Foreskin melanocyte (primary cell): ENCODE measurements at places on chromosomes 16 and 17.

GRCh38 chr16:86306011-86306644 lies 204.2 kb upstream of the FOXF1 start:
- DNase-seq = no peak

GRCh38 chr17:7515911-7516610 lies 31.9 kb downstream of the POLR2A start:
- DNase-seq = no peak

DNA sequence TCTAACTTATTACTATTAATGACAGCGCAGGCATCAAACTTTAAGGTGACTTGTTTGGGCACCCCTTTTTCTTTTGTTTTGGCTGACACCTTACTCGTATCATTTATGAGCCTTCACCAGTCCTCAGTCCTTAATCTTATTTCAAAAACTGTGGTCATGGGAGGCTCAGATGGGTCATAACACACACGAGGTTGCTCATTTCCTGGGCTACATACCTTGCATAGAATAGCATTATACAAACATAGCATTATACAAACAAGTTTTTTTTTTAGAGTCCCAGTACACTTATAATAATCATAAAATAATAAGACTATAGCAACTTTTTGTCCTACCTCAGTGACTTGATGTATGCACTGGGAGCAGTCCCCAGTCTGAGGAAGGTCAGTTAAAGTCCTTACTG lies 11.2 kb upstream of the ACSF2 start:
- no peak for DNase-seq

DNA sequence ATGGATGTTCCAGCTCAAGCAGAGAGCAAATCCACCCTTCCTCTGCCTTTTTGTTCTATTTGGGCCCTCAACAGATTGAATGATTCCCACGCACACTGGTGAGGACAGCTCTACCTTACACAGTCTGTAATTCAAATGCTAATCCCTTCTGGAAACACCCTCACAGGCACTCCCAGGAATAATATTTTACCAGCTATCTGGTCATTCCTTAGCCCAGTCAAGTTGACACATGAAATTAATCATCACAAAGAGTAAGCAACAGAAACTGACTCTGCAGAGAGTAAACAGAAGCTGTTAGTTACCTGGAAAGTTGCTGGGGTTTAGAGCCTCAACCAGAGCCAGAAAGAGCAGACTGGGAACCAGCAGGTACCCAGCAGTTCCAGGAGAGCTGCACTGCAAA lies 75.5 kb upstream of the MMP2 start:
- DNase-seq = no peak

GRCh38 chr16:48365025-48365600 lies 20.1 kb downstream of the SIAH1 start:
- DNase-seq = no peak

DNA sequence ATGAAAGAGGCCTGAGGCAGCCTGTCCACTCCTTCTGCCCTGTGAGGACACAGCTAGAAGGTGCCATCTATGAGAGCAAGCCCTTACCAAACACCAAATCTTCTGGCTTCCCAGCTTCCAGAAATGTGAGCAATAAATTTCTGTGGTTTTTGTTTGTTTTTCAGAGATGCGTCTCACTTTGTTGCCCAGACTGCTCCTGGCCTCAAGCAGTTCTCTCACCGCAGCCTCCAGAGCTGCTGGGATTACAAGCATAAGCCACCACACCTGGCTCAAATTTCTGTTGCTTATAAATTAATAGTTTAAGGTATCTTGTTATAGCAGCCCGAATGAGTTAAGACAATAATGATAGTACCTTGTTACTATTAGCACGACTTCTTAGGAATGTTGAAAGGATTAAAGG lies 12.5 kb upstream of the SLC16A11 start:
- DNase-seq = no peak

- no peak for DNase-seq
Observed at GRCh38 chr16:10964891-10965326, 20.5 kb downstream of the CLEC16A start.

GRCh38 chr16:87789437-87790291 lies 23.9 kb upstream of the KLHDC4 start:
- peak; percentile 85 for DNase-seq

GRCh38 chr17:41331606-41332005 lies 16.1 kb upstream of the KRTAP17-1 start:
- DNase-seq = no peak

- DNase-seq = no peak
Observed at GRCh38 chr17:75319904-75320691, 30.9 kb upstream of the SLC25A19 start.

GRCh38 chr17:67632141-67632540 lies 85.6 kb upstream of the NOL11 start:
- no peak for DNase-seq

DNA sequence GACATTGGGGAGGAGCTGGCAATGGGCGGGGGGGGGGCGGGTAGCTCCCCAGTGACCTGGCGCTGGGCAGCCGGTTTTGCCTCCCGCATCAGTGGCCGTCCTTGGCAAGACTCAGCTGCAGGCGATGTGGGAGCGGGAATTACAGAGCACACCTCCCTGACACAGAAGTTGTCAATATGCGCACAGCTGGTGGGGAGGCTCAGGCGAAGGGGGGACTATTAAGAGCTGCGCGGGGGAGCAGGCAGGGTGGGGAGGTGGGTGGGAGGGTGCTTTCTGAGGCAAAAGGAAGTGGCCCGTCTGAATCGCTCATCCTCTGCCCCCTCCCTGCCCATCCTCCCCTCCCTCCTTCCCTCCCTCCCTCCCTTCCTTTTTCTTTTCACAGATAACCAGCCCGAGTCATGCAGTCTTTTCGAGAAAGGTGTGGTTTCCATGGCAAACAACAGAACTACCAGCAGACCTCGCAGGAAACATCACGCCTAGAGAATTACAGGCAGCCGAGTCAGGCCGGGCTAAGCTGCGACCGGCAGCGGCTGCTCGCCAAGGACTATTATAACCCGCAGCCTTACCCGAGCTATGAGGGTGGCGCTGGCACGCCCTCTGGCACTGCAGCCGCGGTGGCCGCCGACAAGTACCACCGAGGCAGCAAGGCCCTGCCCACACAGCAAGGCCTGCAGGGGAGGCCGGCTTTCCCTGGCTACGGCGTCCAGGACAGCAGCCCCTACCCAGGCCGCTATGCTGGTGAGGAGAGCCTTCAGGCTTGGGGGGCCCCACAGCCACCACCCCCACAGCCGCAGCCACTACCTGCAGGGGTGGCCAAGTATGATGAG lies 44.0 kb downstream of the SREBF1 start:
- no peak for DNase-seq

GRCh38 chr16:57815987-57816745 lies 13.9 kb upstream of the KIFC3 start:
- DNase-seq = peak; percentile 66

DNA sequence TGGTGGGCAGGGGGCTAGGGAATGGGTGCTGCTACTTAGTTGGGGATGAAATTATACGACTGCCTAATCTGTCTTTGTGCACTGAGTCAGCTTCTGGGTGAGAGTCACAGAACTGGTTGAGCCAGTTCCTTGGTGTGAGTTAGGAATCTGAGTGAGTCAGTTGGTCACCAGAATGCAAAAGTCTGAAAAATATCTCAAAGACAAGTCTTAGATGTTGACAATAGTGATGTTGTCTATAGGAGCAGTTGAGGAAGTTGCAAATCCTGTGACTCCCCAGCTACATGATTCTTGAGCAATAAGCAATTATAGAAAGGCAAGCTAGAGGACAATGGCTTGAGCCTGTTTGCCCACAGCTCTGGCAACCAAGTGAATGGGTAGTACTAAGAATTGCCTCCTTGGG lies 399.2 kb downstream of the CNTNAP4 start:
- peak; percentile 73 for DNase-seq

GRCh38 chr16:69613378-69614154 lies 47.8 kb downstream of the NFAT5 start:
- DNase-seq = no peak

DNA sequence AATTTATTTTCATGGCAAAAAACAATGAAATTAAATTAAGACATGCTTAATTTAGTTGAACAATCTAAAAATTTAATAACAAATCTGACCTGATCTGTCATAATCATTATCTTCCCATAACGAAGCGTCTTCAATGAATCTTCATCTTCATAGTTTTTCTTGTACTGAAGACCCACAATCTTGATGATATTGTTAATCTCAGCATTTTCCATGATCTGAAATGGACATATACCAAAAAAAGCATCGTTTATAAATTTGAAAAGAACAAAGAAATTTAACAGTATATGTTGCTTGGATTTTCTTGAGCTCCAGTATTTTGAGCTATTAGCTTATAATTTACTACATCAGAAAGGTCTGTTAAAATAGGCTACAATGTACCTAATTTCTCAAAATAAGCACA lies 10.2 kb downstream of the TOP2A start:
- no peak for DNase-seq

- DNase-seq = no peak
Observed at GRCh38 chr16:66002601-66003000, 363.9 kb upstream of the CDH5 start.

GRCh38 chr16:560204-560700 lies at the start of gene PRR35:
Gene PRR35, plus strand, starts transcription at chr16:560394. Its CDS starts 2,901 bp downstream, at chr16:563295.
- no peak for DNase-seq

DNA sequence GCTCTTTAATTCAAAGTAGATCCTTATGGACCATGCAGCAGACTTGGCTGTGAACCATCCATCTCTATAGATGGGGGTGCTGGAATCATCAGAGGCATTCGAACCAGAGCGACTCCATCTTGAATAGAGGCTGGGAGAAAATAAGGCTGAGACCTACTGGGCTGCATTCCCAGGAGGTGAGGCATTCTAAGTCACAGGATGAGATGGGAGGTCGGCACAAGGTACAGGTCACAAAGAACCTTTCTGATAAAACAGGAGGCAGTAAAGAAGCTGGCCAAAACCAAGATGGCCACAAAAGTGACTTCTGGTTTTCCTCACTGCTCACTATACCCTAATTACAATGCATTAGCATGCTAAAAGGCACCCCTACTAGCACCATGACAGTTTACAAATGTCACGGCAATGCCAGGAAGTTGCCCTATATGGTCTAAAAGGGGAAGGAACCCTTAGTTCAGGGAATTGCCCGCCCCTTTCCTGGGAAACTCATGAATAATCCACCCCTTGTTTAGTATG lies 89.2 kb upstream of the BRD7 start:
- DNase-seq = peak; percentile 42

DNA sequence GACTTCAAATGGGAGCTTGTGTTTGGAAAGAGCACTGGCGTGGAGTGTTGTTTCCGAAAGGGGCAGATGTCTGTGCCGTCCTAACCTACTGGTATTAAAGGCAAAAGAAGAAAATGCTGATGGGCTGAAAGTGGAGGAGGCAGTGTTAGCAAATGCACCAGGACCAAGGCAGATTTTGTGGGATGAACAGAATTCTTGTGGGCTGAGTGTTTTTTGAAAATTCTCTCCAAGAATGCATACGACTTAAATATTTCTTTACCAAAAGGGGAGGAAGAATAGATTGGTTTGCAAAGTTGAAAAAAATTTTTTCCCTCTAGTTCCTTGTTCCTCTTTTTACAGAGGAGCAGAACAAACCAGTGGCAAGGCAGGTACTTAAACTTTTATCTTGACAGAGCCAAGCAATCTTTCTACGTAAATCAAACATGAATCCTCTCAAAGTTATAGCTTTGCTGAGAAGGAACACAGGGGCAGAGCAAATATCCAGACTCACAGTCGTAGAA lies 16.8 kb downstream of the MARCHF10 start:
- no peak for DNase-seq

DNA sequence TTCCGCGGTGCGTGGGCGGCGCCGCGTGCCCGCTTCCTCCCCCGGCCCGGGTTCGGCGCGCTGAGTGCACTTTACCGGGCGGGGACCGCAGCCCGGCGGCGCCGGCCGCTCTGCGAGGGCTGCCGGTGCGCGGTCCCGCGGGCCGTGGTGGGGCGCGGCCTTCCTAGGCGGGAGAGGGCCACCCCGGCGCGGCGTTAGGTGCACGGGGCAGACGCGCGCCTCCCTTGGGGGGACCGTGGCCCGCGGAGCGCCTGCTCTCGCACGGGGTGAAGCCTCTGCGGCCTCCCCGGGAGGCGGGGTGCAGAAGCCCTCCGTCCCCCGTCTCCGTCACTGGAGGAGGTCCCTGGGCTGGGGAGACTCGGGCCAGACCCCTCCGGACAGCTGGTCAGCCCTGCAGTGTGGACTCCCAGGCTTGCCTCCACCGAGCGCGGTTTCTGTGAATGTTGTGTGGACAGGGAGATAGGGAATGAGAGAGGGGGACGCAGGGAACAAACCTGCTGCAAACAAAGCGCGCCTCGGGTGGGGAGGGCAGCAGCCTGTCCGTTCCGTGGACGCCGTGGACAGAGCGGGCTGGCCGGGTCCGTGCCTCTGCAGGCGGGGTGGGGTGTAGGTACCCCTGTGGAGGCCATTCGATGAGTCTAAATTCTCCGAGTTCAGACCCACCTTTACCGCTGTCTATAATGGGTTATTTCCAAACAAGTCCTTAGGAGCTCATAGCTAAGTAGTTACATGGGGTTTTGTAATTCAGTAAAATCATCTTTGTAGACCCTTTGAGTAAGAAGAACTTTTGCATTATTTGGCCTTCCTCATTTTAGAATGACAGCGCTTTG lies 721 bp downstream of the TBCD start:
- DNase-seq = no peak

- no peak for DNase-seq
Observed at GRCh38 chr16:87404764-87405625, 12.9 kb downstream of the MAP1LC3B start.

- no peak for DNase-seq
Observed at GRCh38 chr16:15776572-15776971, 80.3 kb downstream of the MYH11 start.

- DNase-seq = no peak
Observed at GRCh38 chr17:71071041-71071440, 901.7 kb downstream of the KCNJ2 start.

GRCh38 chr17:68248891-68249290 lies 1.0 kb downstream of the AMZ2 start:
- peak; percentile 20 for DNase-seq

DNA sequence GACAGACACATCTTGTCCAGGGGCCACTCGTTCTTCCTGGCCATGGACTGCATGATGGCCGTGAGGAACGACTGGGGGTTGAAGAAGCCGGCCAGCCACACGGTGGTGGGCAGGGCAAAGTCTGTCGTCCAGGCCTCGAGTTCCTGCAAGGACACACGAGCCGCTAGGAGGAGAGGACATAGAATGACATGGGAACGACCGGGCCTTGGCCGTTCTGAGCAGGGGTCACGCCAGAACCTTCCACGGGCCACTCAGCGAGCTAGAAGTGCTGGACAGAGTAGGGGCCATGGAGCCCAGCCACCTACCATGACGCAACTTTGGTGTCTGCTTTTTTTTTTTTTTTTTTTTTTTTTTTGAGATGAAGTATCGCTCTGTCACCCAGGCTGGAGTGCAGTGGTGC lies 47.0 kb downstream of the PGS1 start:
- DNase-seq = no peak

DNA sequence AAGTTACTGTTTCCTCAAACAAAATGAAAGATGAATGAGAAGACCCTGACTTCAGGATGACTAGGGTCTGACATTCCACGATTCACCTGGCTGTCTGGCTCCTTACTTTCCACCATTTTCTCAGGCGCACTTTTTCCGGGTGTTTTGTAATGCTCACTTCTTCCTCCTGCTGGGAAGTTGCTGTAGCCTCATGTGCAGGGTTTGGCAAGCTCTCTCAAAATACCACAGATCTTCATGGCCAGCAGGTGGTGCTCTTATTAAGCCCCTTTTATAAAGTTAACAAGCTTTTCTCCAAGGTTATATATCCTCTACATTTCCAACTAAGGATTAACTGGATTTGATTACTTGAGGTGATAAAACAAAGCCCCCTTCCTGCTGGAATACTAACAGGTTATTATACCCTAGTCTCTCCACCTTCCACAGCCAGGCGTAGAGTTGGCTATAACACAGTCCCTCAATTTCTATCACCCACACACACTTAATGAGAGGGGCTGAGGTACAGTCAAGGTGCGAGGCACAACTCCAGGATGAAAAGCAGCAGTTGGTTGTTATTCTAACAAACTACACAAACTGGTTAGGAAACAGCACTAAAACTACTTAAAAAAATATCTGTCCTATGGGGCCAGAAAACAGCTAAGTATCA lies 45.4 kb downstream of the STH start:
- peak; percentile 78 for DNase-seq
